Activated CD8-positive, alpha-beta memory T cell treated with anti-CD3 and anti-CD28 coated beads for 1 hour (primary cell): ENCODE measurements at places on chromosomes 4 and X.

DNA sequence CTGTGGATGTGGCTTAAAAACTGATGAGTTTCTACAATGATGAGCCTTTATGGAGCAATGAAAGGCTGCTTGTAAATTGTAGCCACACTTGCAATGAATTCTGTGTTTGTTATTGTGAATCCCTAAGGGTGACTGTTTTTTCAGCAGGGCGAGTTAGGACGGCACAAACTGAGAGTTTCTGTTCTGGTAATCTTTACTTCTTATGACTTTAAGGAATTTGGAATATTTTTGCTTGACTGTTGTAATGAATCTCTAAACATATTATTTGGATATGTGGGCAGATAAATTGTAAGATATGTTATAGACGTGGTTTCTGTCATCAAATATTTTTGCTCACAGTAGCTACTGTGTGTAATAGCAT is 22.2 kb downstream of the RBPJ start:
- no peak for DNase-seq

DNA sequence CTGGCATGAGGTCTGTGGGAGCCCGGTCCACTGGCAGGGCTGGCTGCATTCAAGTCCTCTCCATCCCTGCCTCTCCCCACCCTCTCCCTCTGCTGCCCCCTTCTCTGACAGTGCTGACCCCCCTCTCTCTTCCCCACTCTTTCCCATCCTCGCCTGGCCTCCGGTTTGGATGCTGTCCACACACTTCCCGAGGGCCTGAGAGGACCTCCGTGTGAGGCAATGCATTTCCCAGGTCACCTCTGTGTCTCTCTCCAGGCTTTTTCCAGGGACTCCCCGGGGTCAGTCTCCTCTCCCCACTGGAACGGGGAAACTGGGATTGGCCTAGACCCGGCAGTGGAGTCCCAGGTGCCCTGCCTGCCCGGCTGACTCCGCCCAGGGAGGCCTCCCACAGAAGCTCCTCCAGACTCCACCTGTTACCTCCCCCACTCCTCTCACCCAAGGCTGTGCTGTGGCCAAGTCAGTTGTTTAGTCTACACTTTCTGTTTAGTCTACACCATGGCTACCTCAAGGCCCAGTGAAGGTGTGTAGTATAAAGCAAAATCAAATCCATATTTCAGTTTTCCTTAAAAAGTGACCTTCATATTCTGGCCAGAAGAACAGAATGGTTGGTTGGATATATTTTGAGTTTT is 146.8 kb downstream of the PTTG2 start:
- no peak for DNase-seq

GRCh38 chr4:117560329-117560728 is 474.0 kb upstream of the NDST3 start:
- DNase-seq = no peak

DNA sequence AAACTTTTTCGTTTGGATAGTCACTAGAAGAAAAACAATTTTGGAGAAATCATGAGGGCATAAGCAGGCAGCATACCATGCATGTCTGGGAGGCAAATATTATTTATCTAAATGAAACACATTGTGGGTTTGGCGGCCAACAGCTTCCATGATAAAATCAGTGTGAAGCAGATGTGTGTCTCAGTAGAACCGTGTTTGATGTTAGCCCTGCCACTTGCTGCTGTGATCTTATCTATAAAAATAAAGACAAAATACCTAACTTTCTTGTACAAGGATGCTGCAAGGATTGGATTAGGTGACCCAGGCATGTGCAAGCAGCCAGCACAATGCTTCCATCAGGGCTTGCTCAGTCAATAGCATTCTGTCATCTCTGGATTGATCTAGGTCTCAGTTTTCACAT is 341.4 kb downstream of the PACRGL start:
- no peak for DNase-seq

DNA sequence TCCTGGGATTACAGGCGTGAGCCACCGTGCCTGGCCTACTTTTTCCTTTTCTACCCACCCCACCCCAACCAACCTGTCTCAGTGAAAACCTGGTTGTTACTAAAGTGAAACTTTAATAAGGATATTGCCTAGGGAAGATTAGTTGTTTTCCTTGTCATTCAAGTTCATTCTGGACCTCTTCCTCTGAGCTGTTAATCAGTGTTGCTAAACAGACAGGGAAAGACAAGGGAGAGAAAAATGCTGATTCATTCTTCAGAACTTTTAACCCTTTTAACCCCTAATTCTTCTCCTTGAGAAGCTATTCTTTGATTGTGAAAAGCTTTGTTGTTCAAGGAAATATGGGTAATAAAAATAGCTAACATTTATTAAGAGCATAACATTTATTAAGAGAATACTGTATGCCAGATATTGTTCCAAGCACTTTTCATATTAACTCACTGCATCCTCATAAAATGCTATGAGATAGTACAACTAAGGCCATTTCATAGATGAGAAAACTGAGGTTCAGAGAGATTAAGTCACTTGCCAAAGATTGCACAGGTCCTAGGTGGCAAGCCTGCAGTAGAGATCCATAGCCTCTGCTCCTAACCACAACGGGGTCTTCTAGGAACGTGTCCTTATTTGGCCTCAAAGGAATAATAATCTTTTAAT is 34.8 kb downstream of the OSTC start:
- no peak for DNase-seq

- DNase-seq = no peak
Measured at GRCh38 chr4:118849867-118850487, 14.1 kb upstream of the SEC24D start.

- no peak for DNase-seq
Measured at GRCh38 chr4:78667764-78668163, 108.4 kb upstream of the BMP2K start.

DNA sequence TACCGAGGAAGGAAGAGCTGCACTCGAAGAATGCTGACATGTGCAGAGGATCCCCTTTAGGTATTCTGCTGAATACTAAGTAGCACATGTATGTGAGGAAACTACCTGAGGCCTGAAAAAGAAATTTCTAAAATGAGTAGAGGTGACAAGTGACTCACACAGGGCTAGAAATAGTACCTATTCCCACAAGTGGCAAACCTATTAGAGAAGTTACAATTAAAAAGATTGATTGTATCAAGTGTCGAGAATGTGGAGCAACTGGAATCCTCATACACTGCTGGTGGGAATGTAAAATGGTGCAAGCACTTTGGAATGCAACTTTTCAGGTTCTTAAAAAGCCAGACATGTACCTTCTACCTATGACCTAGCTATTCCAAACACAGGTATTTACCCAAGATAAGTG is 47.4 kb downstream of the CCSER1 start:
- no peak for DNase-seq

DNA sequence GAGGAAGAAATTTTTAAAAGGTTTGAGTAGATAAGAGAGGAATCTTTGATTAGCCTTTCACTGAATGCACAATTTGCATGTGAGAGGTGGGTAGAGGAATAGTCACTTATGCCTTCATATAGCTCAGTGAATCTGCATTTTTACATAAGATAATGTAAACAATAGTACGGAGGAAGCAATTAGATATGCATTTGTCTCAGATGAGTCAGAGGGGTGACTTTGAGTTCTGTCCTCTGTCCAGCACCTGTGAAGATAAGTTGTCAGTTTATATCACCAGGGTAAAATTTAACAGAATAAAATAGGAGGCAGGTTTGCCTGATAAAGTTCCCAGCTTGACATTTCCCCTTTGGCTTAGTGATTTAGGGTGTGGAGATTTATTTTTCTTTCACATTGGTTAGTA is 841.9 kb downstream of the PCDH18 start:
- no peak for DNase-seq

GRCh38 chr4:3410401-3411135 is 31.2 kb upstream of the HGFAC start:
- DNase-seq = no peak

GRCh38 chr4:73776321-73776729 is 36.0 kb downstream of the CXCL8 start:
- DNase-seq = no peak

- DNase-seq = no peak
Measured at GRCh38 chr4:80237992-80238391, 28.5 kb upstream of the FGF5 start.

GRCh38 chr4:67342291-67342690 is 203.0 kb downstream of the CENPC start:
- no peak for DNase-seq

- DNase-seq = peak; percentile 16
Measured at GRCh38 chrX:53714580-53715345, 28.2 kb upstream of the HUWE1 start.

DNA sequence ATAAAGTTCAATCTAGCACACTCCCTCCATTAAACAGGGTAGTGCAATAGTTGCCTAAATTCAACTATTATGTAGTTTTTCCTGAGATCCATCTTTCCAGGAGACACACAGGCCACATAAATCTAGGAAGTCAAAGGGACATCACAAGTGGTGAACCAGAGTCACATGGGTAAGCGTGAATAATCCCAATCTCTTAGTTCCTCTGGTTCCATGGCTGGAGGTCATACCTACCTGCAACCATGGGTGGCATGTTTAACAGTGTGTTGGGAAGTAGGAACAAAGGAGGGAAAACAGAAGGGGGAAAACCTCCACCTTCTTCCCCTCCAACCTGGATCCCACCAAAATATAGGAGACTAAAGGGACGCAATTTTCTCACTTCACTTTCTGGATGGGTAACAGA is 2651.6 kb downstream of the ARAP2 start:
- no peak for DNase-seq

GRCh38 chrX:50827996-50828395 is 14.0 kb upstream of the SHROOM4 start:
- no peak for DNase-seq

GRCh38 chrX:16484338-16484737 is 165.6 kb upstream of the S100G start:
- no peak for DNase-seq

GRCh38 chr4:183413234-183414200 is 30.9 kb upstream of the CDKN2AIP start:
- no peak for DNase-seq

GRCh38 chr4:26837993-26838842 is 22.4 kb upstream of the STIM2 start:
- no peak for DNase-seq

- DNase-seq = no peak
Measured at GRCh38 chr4:139951021-139951420, 203.0 kb downstream of the MAML3 start.

DNA sequence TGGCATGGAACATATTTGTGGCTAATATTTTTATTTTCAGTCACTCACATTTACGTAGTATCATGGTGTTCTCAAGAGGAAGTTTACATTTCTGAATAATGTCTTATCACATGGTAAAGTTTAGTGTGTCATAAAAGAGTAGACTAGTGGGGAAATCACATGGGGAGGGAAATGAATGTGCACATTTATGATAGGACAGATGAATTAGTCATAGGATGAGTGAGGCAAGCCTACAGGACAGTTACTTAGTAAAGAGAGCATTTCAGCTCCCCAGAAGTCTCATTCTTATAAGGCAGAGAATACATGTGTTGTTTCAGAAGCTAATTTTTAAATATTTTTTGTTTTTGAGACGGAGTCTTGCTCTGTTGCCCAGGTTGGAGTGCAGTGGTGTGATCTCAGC is 6.2 kb downstream of the GK start:
- no peak for DNase-seq

GRCh38 chr4:186789651-186790050 is 66.0 kb upstream of the FAT1 start:
- DNase-seq = no peak
